CD4-positive, alpha-beta memory T cell (primary cell): ENCODE measurements at places on chromosomes 16 and 17.

- H3K4me1 ChIP-seq = no peaks in the 10 kb centered on the region
- no peak overlapping the region for H3K27ac ChIP-seq
Observed at GRCh38 chr17:3590231-3590630, 19.0 kb downstream of the TRPV1 start.

- no peak overlapping the region for H3K4me3 ChIP-seq
- H3K36me3 ChIP-seq = peaks cover 63% of the 10 kb centered on the region
- no peak overlapping the region for H3K27ac ChIP-seq
- no peak for DNase-seq
Observed at GRCh38 chr16:27483624-27484023, 66.1 kb downstream of the GTF3C1 start.

DNA sequence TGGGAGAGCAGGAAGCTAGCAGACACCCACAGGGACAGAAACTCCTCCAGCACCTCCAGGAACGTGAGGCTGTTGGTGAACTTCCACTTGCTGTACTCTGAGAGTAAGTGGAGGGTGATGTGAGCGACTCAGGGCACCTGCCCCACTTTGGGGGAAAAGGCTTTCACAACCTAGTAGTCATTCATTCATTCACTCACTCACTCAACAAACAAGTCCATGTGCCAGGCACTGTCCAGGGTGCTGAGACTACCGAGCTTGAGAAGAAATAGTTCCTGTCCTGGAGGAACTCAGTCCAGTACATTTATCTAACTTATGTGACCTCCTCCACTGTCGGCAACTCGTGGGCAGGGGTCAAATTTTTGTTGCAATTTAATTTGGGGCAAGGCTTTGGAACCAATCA, 26.6 kb downstream of the LGALS9 start:
- H3K27ac ChIP-seq = no peak overlapping the region
- H3K36me3 ChIP-seq = no peaks in the 10 kb centered on the region
- no peak overlapping the region for H3K4me3 ChIP-seq
- no peaks in the 10 kb centered on the region for H3K27me3 ChIP-seq
- no peak for DNase-seq

DNA sequence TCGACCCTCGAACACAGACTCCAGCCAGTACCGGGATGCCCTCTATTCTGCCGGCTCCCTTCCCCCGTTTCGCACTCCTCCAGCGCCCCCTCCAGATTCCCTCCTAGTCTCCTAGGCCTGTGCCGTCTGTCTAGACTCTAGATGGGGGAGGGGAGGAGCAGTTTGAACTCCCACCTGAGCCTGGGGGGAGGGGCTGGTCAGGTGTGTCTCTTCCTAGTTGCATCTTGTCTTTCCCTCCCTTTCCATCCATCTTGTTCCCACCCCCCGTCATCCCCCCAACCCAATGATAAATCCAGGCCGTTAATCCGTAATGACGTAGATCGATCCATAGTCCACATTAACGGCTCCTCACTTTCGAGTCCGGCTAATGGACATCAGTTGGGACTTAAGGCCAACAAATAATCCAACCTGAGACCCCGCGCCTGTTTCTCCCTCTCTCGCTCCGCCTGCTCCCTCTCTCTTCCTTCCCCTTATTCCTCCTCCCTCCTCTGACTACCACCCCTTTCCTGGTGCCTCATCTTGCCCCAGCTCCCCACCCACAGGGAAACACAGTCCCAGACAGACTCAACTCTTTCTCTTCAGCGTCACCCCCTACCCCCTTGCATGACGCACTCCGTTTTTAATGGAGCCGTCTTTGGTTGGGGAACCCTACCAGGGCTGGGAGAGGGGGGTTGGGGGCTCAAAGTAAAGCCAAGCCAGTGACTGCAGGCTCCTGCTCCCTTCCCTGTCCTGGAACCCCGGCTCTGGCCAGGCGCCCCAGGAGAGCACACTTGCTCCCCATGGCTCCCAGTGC, 3.4 kb upstream of the HOXB5 start:
- H3K27ac ChIP-seq = no peak overlapping the region
- H3K4me1 ChIP-seq = peaks cover 52% of the 10 kb centered on the region
- peak overlapping the region; percentile 47 for H3K4me3 ChIP-seq
- H3K36me3 ChIP-seq = no peaks in the 10 kb centered on the region
- peaks cover 72% of the 10 kb centered on the region for H3K27me3 ChIP-seq

GRCh38 chr16:23670137-23670776, 8.4 kb upstream of the PLK1 start:
- H3K4me1 ChIP-seq = no peaks in the 10 kb centered on the region
- no peaks in the 10 kb centered on the region for H3K27me3 ChIP-seq
- no peak for DNase-seq
- no peak overlapping the region for H3K4me3 ChIP-seq
- H3K36me3 ChIP-seq = peaks cover 38% of the 10 kb centered on the region
